ENCODE measurements at places on chromosomes 5 and 9.

DNA sequence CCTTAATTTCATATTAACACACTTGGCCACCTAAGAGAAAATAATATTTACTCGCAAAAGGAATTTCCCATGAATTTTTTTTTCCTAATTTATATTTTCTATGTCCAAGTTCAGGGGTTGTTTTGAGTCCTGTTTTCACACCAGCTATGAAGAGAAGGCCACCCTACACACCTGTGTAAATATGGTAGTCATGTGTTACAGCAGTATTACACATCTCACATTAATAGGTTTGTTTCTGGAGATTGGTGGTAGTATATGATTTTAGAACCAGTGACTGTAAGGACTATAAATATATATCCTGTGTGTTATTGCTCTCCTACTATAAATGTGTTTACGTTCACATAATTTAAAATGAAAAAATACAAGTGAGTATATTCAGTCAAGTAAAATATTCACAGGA is 147.5 kb downstream of the PAM start:
- no peak for DNase-seq

DNA sequence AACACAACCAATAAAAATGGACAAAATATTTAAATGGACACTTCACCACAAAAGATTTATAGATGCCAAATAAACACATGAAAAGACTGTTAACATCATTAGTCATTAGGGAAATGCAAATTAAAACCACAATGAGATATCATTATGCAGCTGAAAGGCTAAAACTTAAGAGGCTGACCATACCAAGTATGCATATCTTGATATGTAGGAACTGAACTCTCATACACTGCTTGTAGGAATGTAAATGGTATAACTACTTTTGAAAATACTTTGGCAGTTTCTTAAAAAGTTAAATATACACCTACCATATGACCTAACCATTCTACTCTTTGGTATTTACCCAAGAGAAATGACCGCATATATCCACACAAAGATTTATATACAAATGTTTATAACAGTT is 13.6 kb upstream of the ADAMTS12 start:
- no peak for DNase-seq

DNA sequence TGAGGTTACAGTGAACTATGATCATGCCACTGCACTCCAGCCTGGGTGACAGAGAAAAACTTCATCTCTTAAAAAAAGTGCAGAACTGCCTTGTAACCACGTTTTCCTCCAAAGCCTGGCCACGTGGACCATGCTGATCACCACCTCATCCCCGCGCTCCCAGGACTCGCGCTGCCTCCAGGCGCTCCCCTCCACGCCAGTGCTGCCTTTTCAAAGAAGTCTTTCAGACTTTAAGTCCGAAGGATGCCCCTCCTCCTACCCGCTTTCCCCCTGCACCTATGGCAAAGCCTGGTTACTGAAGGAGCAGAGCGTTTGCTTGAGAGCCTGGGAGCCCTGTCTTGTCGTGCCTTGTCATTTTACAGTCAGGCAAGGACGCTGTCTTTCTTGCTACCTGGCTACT is 43.8 kb downstream of the HABP4 start:
- no peak for DNase-seq

DNA sequence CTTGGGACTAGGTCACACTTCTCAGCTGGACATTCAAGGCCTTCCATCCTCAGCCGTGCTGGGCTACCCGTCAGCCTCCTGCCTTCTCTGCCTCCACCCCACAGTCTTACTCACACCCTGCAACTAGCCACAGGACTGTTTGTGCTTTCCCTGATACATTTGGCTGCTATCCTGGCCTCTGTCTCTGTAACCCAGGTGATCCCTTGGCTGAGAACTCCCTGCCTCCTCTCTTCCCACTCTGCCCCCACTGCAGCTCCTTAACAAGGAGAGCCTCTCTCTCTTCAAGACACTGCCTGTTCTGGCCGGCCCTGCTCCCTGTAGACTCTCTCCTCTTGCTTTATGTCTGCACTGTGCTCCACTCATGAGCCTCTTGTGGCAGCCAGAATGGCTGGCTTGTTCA is 120.6 kb downstream of the MSX2 start:
- no peak for DNase-seq

GRCh38 chr5:153985498-153985897 is 53.2 kb downstream of the FAM114A2 start:
- DNase-seq: no peak

- no peak for DNase-seq
These were observed 15.9 kb upstream of the MOB3B start for GRCh38 chr9:27545471-27545870.

Measured in Kasumi-1 (cell line).